ENCODE measurements at places on chromosomes 5 and 9.

GRCh38 chr9:90722071-90722470 lies 79.4 kb upstream of the DIRAS2 start:
- DNase-seq, result no peak

GRCh38 chr5:45288746-45289145 lies 407.4 kb downstream of the HCN1 start:
- DNase-seq, result no peak

DNA sequence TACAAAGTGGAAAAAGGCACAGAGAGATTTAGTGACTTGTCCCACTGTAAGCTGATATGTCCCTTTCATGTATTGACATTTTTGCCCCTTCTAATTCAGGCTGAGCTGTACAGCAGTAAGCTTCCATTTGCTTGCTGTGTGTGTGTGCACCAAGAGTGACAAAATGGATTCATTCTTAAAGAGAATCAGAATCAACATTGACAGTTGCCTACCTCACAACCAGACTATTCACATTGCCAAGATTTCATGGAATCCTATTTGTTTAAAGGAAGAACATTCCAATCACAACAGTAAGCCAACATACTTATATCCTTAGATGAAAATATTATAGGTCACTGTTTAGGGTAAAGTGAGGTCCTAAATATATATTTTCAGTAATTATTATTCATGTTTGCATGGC lies 102.6 kb downstream of the TMEM232 start:
- no peak for DNase-seq

DNA sequence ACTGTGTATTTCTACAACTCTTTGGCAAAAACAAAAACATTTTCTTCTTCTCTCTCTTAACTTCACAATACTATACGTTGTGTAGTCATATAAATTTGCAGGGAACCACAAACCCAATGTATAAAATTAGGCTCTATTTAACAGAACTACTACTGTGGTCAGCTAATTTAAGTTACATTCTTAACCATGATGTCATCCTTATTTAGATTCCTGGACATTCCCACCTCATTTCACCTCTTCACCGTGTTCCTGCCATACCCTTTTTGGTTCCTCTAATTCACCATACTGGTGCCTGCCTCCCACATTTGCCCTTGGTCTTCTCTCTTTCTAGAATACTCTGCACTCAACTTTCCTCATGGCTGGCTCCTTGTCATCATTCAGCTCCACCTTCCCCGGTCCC lies 75.7 kb upstream of the SH3GL2 start:
- DNase-seq, result no peak

DNA sequence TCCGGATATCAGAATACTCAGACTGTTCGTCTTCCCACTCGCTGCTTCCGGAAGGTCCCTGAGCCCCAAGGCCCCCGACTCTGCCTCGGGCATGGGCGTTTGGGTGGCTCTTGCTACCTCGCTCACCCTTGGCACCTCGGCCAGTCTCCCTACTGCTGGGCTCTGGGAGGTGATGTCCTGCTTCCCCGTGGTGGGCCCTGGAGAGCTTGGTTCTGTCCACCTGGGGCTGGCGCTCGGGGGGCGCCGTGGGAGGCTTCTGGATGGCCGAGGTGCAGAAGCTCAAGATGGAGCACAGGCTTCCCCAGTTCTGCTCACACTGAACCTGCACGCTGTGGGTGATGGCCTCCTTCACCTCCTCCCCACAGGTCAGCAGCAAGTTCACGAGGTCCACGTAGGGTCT lies 10.4 kb downstream of the STC2 start:
- no peak for DNase-seq

DNA sequence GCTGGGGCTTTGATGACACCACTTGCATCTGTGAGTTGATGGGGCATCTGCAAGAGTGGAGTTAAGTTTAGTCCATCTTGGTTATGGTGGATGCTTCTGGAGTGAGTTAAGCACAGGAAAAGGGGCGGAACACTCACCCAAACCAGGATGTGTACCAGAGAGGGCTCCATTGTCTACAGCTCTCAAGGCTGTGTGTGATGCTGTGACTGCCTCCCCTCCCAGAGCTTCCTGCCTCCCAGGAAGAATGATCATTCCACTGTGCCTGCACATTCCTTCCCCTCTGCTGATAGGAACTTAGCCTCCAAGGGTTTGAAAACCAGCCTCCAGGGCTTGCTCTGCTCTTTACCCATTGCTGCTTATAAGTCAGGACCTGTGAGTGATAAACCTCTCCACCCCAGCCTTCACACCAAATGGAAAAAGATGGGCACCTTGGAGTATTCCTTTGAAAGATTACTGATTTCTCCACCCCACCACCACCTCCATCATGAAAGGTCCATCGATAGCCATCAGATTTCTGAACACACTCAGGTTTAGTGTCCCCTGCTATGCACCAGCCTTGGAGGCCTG lies 160.1 kb upstream of the SPRY4 start:
- no peak for DNase-seq

DNA sequence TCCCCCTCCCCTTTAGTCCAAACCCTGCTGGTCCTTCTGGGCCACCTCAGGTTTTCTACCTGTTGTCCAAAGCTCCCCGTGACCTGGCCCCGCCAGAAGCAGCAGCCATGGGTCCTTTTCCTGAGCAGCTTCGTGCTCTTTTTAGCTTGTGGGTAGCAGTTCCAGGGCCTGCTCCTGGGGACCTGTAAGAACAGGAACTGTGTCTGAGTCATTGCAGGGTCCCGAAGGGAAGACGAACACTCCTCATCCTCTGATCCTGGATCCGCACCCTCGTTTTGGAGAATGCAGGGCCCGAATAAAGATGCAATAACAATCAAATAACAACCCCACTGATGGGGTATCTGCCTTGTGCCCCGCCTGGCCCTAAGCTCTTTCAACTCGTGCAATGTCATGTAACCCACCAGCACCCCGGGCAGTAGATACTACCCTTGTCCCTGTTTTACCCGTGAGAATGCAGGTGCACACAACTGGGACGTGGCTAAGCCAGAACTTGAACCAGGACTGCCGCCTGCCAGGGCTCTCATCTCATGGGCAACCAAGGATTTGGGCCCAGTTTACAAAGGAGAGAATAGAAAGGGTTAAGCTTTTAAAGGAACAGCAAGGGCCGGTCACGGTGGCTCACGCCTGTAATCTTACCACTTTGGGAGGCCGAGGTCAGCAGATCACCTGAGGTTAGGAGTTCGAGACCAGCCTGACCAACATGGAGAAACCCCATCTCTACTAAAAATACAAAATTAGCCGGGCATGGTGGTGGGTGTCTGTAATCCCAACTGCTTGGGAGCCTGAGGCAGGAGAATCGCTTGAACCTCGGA lies 33.2 kb downstream of the NEK6 start:
- no peak for DNase-seq

GRCh38 chr5:36958612-36959011 lies 82.0 kb downstream of the NIPBL start:
- no peak for DNase-seq
